Kidney tubule cell (primary cell): ENCODE measurements at places on chromosomes 3 and 15.

DNA sequence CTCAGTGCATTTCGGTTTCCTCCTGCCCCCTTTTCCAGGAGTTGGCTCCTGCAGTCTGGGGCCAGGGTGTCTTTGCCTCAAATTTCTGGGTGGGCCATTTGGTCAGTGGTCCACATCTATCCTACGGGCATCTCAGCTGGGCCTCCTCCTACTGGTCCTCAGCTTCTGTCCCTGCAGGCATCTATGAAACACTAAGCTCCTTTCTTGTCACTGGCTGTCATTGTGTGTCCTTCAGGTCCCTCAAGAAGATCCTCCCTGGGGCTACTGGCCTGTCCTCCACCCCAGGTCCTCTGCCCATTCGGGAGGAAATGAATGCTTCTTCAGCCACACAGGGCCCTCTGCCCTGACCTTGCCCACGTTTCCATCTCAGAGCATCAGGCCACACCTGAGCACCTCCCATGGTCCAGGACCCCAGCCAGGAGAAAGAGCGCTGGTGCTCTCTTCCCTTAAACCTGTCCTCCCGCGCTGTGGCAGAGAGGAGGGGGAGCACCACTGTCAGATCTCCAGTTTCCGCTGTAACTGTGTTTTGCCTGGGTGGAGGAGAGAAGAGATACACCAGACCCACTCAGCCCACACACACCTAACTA, 1.8 kb downstream of the PRR23E start:
- DNase-seq: no peak

DNA sequence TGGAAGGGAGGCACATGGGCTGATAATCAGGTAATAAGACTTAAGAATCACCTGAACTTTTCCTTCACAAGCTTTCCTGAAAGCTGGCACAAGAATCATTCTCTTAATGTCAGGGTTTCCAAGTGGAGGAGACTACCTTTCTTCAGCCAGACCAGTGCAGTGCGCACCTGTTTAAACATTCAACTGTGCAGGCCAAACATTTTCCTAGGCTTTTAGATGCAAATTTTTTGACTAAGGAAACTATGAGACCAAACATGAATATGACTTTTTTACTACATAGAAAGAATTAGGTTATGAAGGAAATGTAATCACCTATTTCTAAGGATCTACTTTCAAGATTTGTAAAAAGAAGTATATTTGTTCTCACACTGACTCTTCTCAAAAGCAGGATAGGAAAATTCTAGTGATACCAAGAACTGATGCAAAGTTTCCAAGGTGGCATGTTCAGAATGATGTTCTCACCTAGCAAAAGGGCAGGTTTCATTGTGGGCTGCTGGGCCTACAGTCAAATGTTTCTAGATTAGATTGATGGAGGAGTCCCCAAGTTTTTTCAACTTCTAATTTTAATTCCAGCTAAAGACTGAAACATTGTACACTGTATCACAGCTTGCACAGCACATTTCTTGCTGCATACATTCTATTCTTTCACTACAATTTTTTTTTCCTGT, 339.1 kb downstream of the TIGIT start:
- DNase-seq: no peak

DNA sequence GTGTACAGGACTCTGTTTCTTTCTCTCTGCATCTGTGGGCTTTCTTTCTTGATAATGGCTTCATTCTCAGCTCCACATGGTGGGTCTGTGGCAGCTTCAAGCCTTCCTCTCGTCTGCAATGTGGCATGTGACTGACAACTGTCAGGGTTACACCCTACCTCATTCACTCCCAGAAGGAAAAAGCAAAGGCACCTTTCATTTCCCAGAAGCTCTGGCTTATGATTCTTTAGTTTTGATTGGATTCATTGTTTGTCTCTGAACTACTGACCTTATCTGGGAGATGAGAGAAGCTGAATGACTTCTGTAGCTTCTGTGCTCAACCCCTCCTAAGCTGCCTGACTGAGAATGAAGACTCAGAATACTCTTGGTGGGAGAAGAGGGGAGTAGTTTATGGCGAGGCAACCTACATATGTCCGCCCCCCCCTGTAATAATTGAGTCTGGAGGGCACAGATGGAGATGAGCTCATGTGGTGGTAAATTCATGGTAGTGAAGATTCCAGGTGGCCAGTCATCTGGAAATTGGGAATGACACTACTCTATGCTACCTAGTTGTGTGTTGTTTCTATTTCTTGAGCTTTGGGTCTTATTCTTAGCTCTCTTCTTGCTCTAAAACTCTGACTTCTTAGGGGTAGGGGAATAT, 38.4 kb downstream of the KCNAB1 start:
- peak; percentile 65 for DNase-seq

DNA sequence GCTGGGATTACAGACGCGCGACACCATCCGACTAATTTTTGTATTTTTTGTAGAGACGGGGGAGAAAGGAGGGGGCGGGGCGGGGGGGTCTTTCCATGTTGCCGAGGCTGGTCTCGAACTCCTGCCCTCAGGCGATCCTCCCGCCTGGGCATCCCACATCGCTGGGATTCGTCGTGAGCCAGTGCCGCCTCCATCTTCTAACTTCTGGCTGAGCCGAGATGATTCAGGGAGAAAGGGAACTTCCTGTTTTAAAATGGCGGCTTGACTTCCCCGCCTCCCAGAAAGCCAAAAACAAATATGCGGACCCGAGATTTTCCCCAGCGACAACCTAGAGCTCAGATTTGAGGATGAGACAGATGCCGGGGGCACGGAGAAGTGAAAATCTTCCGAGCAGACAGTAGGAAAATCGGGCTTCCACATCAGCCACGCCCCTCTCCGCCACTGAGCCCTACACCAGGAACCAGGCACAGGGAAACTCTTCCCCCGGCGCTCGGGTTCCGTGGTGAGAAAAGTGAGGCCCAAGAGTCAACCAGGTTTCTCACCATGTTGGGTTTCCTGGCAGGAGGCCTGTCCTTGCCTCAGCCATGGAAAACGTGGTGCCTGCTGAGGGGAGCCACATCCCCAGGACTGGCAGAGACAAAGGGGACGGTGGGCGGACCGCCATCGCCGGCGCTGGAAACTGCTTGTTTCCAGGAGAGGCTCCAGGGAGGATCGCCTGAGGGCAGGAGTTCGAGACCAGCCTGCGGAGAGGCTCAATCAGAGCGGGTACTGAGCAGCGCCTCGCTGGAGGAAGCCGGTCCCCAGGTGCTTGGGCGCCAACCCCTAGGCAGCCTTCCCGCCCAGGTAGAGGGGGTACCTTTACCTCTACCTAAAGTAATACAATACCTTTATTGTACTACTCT, 18.7 kb downstream of the CHST14 start:
- no peak for DNase-seq

DNA sequence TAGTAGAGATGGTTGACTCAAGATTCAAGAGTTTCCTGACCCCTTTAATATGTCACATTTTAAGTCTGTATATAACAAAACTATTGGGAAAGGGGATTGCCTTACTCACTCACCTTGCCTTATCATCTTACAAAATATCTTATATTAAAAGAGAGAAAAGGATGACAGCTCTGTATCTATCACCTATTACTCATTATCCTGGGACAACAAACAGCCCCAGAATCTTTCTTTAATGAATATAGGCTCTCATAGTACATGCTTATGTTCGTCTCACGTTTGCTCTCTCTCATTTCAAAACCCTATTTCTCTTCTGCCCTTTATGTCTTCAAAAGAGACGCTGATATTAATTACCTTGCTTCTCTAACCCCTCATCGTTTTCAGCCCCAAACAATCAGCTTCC, 1023.4 kb upstream of the CFAP20DC start:
- DNase-seq: no peak

- peak; percentile 20 for DNase-seq
Measured at GRCh38 chr3:153379516-153379915, 217.5 kb downstream of the RAP2B start.

- DNase-seq: peak; percentile 10
Measured at GRCh38 chr3:127320529-127321121, 32.8 kb upstream of the PRR20G start.

- DNase-seq: no peak
Measured at GRCh38 chr3:52277972-52278509, 408 bp downstream of the WDR82 start.

- no peak for DNase-seq
Measured at GRCh38 chr15:64753480-64754185, 21.8 kb downstream of the RBPMS2 start.

DNA sequence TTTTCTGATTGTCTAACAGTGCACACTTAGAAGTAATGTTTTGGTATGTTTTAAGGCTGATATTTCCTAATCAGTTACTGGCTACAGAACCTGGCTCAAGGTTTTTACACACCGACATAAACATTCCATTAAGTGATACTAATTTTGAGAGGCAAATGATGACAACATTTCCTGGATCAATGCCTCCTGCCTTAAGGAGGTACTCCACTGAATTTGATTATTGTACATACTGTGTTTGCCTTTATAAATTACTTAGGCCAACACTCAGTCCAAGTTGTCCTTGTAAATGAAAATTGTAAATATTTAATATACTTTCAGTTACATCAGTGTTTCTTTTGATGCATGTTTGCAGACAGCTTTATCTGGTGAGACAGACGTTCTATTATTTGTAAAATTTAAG, 24.2 kb upstream of the LXN start:
- DNase-seq: no peak

GRCh38 chr3:112308151-112308911, 14.3 kb upstream of the SLC9C1 start:
- DNase-seq: peak; percentile 40

DNA sequence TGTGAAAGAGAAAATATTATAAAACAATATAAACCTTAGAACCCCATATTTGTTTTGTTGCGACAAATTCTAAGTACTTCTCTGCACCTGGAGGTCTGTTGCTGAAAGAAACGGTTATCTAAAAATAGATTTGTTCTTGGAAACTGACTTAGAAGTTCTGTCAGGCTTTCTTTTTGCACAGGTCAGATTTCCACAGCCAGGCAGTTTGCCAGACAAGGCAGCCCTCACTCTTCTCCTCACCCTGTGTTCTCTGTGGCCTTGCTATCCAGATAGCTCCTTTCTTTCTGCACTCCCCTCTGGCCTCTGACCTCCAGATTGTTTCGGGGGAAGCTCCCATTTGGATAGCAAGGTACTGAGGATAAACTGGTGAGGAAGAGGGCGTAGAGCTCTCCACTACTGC, 413.3 kb upstream of the ONECUT1 start:
- no peak for DNase-seq

- DNase-seq: peak; percentile 95
Measured at GRCh38 chr3:192892981-192893700, 24.5 kb downstream of the MB21D2 start.

DNA sequence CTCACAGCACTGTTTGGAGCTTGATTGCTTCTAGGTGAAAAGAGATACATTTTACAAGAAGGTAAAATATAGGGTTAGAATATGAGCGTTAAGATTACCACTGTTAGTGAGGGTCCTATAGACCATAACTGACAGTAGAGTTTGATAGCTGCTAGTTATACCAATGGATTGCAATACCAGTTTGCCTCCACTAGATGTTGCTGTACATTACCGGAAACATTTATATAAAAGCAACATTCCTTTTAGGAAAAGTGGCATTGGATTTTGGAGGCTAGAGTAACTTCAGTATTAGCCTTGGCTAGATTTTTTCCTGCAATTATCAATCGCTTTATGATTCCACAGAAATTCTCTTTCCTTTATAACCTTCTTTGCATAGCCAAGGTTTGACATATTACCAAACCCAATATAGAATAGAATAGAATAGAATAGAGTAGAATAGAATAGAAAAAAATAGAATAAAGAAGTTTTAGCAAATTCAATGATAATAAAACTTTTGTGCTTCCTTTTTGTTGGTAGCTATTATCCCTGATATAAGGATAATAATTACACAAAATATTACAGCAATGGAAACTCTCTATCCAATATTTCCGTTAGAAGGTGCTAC, 1093.6 kb upstream of the ALCAM start:
- DNase-seq: peak; percentile 54

DNA sequence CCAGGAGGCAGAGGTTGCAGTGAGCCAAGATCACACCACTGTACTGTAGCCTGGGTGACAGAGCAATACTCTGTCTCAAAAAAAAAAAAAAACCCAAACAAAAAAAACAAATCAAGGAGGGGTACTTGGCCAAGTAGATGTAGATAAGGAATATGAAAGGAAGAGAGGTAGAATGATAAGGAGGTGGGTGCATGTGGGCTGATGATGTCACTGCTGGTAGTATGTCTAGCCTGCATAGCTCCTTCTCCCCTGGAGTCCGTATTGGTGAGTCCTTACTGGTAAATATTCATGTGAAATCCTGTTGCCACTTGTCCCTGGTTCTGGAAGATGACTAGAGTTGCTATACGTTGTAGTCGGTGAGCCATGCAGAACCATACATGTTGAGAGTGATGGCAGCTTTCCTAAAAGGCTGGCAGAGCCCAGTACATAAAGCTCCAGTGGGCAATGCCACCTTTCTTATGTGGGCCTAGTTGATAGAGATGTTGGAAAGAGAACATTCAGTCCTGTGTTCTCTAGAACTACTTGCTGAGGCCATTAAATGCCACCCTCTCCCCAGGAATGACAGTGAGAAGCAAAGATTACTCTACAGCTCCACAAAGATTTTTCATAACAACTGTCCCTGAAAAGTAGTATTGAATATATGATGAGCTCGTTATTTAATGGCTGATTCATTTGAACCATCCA, 11.0 kb downstream of the KAT2B start:
- no peak for DNase-seq

DNA sequence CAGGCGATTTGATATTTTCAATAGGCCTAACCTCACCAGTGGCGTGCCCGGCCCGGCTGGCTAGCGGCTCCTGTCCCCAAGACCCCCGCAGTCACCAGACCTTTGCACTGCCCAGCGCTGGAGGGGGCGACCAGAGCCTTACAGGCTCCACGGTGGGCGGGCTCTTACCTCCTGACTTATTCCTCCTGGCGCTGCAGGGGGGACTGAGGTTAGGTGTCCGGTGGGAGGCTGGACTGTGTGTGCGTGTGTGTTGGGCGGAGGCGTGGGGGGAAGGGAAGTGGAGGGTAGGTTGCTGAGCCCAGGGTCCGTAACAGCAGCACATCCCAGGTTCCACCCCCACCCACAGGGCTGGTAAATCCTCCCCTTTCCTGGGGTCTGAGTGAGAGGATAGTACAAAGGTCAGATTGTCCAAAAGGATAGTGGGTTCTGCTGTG, 27.5 kb upstream of the THRB start:
- peak; percentile 20 for DNase-seq

DNA sequence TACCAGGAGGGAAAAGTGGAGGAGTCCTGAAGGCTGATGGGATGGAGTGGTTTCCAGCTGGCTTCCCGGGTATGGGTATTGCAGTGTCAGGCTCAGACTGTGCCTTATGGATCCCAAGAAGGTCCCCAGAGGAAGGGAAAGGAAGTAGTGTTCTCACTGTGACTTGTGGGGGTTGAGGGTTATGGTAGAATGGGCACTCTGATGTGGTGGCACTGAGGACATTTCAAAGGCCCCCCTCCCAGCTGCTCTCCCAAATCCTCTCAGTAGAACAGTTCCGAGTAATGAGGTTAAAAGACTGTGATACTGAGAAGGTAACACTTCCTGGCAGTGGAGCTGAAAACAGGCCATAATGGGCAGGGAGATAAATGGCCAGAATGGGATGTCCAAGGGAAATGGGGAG, 23.1 kb upstream of the TIMP4 start:
- peak; percentile 8 for DNase-seq

- DNase-seq: no peak
Measured at GRCh38 chr15:96334017-96334704, 3.7 kb downstream of the NR2F2 start.

GRCh38 chr3:183265157-183265642, 12.1 kb downstream of the B3GNT5 start:
- DNase-seq: peak; percentile 80
